ENCODE measurements at places on chromosomes 7 and 10. TPM values are rescaled to one million over a fixed set of nuclear protein-coding genes. Genes with fewer than 3 reads are reported as not detected.

DNA sequence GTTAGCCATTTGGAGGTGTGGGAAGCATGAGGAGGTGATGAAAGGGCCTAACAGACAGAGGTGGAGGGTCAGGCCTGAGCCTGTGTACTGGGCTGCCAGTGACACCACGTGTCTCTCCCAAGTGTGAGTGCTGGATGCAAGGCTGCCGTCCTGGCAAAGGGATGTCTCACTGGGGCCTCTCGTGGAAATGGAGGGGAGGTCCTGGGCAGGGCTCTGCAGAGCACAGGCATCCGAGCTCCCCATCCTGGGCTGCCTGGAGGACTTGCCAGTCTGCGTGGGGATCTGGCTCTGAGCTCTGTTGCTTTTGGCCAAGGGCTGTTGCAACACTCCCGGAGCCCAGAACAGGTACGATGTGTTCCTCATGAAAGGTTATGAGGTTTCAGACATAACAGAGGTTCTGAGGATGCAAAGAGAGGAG lies 77.3 kb downstream of the GRK5 start:
- peaks cover 27% of the 10 kb centered on the region for H3K4me1 ChIP-seq
- H3K36me3 ChIP-seq, result no peaks in the 10 kb centered on the region
- H3K27me3 ChIP-seq, result no peaks in the 10 kb centered on the region
- no peak overlapping the region for H3K4me3 ChIP-seq

GRCh38 chr10:4333459-4333894 lies 492.5 kb upstream of the AKR1E2 start:
- no peak overlapping the region for H3K4me3 ChIP-seq
- H3K27ac ChIP-seq, result no peak overlapping the region
- H3K27me3 ChIP-seq, result no peaks in the 10 kb centered on the region

GRCh38 chr7:36430186-36430585 lies 40.5 kb downstream of the ANLN start:
- H3K4me1 ChIP-seq, result no peaks in the 10 kb centered on the region
- H3K27ac ChIP-seq, result no peak overlapping the region
- DNase-seq, result no peak

DNA sequence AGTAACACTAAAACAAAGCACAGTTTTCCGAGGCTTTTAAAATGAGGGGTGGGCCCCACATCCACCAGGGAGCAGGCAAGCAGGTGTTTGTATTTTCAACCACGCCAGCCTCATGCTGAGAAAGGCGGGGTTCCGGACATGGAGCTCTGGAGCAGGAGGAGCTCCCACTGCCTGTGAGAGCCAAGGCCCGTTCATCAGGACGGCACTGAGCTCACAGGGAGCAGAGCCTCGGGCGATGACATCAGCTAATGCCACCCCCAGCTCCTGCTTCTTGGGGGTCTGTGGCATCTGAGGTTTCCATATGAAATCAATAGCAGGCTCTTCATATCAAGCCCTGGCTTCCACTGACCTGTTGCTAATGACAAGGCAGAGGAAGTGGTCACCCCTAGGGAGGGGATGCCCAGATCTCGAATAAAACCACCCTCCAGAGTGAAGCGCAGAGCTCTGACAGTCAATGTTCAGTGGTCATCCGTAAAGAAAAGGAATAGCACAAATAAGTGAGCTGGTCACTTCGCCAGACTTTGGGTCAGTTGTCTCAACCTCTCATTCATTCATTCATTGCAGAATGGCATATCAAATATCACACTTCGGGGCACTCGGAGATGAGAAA lies 89.1 kb downstream of the TNS3 start:
- peaks cover 16% of the 10 kb centered on the region for H3K4me1 ChIP-seq
- no peaks in the 10 kb centered on the region for H3K36me3 ChIP-seq
- no peaks in the 10 kb centered on the region for H3K27me3 ChIP-seq
- no peak overlapping the region for H3K27ac ChIP-seq
- DNase-seq, result no peak
- no peak overlapping the region for H3K4me3 ChIP-seq

DNA sequence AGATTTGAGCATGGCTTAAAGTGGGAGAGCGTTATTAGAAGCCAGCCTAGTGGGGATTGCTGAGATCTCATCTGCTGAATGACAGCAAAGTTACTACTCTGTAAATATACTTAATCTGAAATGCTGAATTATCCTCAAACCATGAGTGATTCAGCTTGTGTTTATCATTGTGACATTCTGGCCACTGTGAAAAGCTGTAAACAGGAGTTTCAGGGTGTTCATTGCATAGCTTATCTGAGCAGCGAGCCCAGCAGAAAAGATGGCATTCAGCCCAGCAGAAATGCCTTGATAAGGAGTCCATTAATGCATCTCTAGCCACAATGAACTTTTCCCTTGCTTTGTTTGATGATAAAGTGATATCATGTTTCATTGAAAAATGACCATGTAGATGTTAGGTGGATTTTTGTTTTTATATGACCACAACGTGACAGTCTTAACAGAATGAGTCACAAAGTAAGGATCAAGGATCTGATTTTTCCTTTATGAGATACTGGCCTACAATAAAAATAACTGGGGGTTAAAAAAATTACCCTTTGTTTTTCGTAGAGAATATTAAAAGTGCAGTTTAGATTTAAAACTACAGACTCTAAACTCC lies 7.8 kb downstream of the TES start:
- no peaks in the 10 kb centered on the region for H3K4me1 ChIP-seq
- no peaks in the 10 kb centered on the region for H3K36me3 ChIP-seq
- H3K4me3 ChIP-seq, result no peak overlapping the region
- DNase-seq, result no peak
- H3K27me3 ChIP-seq, result no peaks in the 10 kb centered on the region

GRCh38 chr10:113058523-113059370 lies 108.7 kb downstream of the TCF7L2 start:
- peak overlapping the region; percentile 5 for H3K4me3 ChIP-seq
- peak overlapping the region; percentile 80 for H3K27ac ChIP-seq
- peaks cover 7% of the 10 kb centered on the region for H3K4me1 ChIP-seq
- no peaks in the 10 kb centered on the region for H3K27me3 ChIP-seq
- no peak for DNase-seq
- H3K36me3 ChIP-seq, result no peaks in the 10 kb centered on the region

- H3K27ac ChIP-seq, result no peak overlapping the region
- no peaks in the 10 kb centered on the region for H3K27me3 ChIP-seq
- DNase-seq, result no peak
- H3K36me3 ChIP-seq, result no peaks in the 10 kb centered on the region
These were observed 13.4 kb upstream of the SLIT1 start for GRCh38 chr10:97199152-97199551.

The GALNT11 gene
- 35.3 TPM for total RNA-seq

The OR2A7 gene
- total RNA-seq, result not detected

The CHN2 gene
- total RNA-seq, result 15.4 TPM
